ENCODE measurements at places on chromosomes 11 and 22.

DNA sequence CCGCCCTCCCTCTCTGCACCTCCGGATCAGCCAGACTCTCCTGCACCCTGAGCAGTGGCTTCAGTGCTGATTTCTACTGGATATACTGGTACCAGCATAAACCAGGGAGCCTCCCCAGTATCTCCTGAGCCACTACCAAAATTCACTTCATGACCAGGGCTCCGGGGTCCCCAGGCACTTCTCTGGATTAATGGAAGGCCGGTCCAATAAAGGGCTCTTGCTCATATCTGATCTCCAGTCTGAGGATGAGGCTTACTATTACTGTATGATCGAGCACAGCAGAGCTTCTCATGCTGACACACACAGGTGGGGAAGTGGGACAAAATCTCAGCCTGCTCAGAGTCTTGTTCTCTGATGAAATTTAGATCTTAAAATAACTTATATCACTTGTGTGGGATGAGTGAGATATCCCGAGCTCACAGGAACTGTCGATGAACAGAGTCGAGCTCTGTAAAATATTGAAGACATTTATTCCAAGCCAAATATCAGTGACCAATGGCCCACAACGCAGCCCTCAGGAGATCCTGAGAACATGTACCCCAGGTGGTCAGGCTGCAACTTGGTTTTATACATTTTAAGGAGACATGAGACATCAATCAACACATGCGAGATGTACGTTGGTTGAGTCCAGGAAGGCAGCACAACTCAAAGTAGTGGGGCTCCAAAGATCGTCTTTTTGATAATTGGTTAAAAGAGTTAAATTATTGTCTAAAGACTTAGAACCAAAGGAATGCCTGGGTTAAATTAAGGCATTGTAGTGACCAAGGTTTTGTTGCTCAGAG is 93.0 kb upstream of the TOP3B start:
- no peak for DNase-seq

DNA sequence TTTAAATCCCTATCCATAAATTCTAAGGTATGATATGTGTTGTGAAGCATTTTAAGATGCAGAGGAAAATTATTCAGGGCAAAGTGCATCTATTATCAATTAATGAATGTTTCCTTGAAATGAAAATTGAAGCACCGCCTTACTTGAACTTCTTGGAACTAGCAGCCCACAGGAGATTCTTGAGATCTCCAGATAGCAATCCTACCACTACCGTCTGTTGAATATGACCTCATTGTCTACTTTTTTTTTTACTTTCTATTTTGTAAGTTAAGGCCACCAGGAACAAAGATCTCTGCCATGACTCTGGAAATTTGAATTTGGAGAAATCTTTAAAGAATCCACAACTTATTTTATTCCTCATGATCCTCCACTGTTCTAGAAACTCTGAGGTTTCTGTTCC is 808.7 kb downstream of the KCNA4 start:
- no peak for DNase-seq

- DNase-seq: no peak
Observed at GRCh38 chr22:36469094-36469710, 12.2 kb downstream of the TXN2 start.

DNA sequence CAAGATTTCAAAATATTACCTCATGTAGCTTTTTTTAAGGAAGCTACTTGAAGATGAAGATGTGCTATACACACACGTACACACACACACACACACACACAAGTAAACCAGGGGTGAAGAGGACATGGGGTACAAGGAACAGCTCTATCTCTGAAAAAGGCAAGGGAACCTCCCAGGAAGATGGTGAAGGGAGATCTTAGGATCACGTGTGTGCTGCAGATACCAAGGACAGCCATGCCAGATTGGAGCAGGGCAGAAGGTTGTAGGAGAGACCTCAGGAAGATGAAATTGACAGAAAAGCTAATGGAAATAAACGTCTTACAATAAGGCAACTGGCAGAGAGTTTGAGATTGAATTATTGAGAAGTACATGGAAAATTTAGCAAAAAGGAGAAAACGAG is 19.7 kb downstream of the RAB39A start:
- no peak for DNase-seq

GRCh38 chr22:19713650-19714311 is 522 bp upstream of the SEPTIN5 start:
- DNase-seq: no peak

DNA sequence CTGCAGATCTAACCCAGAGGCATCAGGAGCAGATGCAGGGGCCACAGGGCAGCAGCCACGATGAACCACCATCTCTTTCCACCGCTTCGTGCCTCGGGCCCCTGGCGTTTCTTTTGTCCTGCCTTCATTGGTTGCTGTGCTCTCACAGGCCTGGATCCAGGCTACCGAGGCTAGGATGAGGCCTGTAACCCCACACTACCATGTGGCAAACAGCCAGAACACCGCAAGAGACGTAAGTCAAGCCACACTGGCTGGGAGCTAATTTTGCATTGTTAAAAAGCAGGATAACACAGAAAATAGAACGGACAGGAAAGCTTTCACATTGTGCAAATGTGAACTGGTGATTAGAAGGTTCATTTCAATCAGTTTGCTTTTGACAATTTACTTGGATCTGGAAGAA is 15.7 kb upstream of the ARFGAP3 start:
- DNase-seq: no peak

- DNase-seq: peak; percentile 23
Observed at GRCh38 chr11:109096266-109096665, 325.7 kb upstream of the C11orf87 start.

GRCh38 chr22:24938741-24939341 is 7.7 kb downstream of the LHFPL7 start:
- peak; percentile 25 for DNase-seq

DNA sequence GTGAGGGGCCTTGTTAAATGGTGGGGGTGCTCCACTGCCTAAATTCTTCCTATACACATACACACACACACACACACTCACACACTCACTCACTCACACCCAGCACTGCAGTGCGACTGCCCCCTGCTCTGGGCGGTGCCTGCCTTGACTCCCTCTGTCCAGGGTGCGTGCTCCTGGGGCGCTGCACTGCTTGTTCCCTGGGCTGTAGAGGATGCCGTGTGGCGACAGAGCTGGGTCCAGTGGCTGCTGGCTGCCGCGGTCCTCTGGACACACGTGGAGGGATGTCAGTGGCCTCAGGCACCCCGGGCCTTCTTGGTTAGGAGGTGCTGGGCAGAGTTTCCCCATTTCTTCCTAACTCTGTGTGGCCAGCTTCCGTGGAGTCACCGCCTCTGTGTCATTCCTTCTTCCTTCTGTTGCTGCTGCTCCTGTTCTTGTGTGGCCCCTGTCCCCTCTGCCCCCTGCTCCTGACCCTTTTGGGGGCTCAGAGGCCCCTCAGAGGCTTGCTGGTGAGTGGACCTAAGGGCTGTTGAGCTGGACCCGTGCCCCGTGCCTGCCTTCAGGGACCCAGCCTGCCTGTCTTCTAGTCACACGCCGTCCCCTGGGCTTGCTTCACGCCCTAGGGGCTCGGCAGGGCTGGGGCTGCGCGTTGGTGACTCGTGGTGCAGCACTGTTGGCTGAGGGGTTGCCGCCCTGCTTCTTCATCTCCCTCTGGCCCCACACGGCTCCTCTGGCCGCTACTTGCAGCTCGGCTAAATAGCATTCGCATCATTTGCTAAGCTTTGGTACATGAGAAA is 147.0 kb downstream of the TBC1D22A start:
- DNase-seq: no peak

DNA sequence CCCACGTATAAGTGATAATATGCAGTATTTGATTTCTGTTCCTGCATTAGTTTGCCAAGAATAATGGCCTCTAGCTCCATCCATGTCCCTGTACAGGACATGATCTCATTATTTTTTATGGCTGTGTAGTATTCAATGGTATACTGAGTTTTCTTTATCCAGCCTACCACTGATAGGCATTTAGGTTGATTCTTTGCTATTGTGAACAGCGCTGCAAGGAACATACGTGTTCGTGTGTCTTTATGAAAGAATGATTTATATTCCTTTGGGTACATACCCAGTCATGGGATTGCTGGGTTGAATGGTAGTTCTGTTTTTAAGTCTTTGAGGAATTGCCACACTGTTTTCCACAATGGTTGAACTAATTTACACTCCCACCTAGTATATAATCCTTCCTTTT is 1.5 kb upstream of the FAM111A start:
- no peak for DNase-seq

DNA sequence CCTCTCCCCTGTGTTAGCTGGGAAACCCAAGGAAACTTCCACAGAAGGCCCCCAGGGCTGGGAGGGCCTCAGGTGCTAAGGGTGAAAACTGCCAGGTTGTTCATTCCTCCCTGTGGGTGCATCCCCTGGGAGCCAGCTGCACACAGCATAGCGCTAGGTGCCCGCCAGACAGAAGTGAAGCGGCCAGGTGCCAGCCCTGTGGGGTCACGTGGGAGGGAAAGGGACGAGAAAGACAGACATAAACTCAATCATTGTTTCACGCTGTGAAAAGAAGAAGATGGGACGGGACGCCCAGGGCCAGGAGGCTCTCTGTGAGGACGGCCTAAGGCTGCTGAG is 31.6 kb upstream of the HMOX1 start:
- no peak for DNase-seq

DNA sequence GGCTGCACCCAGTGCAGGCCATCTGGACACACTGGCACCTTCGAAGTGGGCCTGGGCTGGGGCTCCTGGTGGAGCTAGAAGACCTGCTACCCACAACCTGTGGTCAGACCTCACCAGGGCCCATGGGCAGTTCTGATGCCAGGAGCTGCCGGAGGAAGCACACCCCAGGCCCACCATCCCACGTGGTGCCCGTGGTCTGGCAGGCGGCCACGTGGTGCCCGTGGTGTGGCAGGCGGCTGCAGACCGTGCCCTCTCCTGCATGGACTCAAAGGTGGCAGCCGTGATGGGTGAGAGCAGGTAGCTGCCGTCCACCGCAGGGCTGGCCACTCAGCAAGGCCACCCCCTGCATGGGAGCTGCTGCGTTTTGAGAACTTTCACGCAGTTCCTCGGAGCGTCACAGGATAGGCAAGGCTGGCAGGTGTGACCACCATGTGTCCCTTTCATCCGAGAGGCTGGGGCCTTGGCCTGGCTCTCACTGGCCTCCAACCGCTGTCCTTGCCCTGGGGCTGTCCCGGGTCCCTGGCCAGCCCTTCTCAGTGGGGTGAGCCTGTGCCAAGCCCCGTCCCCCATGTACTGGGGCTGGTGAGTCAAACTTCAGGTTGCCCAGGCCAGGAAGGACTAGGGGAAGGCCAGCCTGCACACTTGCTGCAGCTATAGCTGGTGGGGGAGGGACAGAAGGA is 3.9 kb upstream of the IL17REL start:
- DNase-seq: no peak

DNA sequence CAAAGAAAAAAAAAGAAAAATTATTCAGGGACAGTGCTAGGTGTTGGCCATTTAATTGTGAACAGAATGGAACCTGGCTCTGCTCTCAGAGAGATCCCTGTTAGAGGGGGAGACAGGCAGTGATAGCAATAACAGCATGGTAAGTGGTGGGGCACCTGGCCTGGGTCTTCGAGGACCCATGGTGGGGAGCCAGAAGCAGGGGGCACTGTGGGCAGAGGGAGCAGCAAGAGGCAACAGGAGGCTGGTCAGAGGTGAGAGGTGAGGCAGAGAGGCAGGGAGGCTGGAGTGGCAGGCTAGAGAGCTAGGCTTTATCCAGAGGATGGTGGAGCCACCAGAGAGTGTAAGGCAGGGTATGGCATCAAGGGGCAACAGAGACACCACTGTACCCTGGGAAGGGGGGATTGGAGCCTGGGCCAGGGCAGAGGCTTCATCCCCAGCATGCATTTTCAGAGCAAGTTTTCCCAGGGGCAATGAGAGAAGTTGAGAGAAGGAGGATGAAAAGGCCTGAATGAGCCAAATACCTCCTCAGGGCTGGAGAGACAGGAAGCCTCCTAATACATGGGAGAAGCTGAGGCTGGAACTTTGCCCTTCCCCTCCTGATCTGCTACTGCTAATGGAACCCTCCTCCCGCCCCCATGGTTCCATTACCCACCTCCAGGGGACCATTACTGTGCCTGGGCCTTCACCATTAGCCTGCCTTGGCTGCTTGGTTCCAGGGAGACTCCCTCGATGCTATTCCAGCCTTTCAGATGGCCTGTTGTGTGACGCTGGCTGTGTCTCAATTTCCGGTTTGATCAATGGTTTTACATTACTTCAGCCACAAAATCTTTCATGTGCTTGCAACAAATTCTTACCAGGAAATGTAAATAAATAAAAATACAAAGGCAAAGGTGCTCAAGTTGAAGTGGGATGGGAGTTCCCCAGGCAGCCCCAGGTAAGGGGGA is 2.6 kb upstream of the P2RY2 start:
- DNase-seq: no peak

DNA sequence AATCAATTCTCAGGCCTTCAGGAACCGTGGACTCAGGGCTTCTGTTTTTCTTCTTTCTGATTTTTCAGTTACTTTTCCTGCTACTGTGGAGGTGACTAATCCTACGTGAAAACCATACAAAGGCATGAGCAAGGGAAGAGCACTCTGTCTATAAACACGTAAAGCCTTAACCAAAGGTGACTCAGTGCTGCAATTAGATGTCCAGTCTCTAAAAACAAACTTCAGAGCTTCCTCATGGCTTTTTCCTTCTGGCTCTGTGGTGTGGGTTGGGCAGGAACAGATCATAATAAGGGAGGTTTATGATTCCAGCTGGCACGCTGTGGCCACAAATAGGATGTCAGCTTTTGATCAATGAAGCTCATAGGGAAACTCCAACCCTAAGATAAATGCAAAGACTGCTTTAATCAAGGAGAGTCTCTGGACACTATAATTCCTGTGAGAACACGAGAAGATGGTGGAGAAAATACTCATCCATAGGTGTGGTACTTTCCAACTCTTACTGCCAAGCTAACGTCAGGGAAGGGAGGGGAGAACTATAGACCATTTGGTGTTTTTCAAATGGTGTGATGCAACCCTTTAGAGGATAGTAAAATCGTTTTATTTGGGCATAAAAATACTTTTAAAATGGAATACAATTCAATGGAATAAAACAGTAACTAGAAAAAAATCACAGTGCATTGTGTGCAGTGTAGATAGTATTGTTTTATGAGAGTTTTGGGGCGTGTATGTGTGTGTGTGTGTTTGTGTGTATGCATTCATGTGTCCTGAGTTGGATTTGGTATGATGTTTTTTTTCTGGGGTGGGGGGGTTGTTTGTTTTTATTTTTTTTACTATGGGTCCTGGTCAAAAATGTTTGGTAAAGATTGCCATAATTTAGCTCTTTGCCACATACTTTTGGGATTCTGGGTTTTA is at the start of gene NXPE2:
Gene NXPE2 (plus strand): TSS at position 403 of the 912 bp plus-strand sequence. CDS start 49 bp downstream, at position 452.
- DNase-seq: peak; percentile 18

DNA sequence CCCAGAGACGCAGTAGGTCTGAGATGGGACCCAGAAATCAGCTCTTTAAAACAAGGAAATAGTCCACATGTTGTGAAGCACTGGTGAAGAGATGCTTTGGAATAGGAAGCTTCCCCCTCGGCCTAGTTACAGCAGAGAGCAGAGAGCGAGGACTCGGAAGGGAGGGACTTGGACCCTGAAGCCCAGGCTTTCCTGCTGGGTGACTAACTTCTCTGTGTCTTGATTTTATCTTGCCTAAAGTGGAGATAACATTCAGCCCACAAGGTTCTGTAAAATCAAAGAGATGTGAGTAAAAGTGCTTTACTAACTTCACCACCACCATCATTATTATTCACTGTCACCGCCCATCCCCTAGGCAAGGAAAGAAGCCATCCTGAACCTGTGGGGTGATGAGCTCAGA is 58.4 kb downstream of the THAP12 start:
- no peak for DNase-seq

GRCh38 chr11:88337987-88338668 is 592 bp upstream of the CTSC start:
- peak; percentile 74 for DNase-seq

Data from fibroblast of upper back skin (primary cell).